Progenitor cell of endocrine pancreas (in vitro differentiated cells): ENCODE measurements at places on chromosomes 4 and X. TPM values are rescaled to one million over a fixed set of nuclear protein-coding genes. Genes with fewer than 3 reads are reported as not detected.

DNA sequence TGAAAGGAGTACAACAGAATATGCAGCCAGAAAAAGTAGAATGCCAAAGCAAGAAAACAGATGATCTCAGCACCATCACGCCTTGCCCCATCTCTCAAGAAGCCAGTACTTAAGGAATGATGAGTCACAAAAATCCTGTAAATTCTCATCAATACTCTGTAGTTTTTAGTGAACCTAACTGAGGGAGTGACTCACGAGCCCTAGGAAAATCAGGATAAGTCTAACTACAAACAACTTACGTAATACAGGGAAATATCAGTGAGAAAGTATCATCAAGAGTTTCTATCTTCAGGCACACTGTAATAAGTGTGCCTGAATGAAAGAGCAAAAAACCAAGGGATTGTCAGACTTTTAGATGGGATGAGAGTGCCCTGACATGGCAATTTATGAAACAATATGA is 644.4 kb downstream of the STPG2 start:
- DNase-seq = no peak

DNA sequence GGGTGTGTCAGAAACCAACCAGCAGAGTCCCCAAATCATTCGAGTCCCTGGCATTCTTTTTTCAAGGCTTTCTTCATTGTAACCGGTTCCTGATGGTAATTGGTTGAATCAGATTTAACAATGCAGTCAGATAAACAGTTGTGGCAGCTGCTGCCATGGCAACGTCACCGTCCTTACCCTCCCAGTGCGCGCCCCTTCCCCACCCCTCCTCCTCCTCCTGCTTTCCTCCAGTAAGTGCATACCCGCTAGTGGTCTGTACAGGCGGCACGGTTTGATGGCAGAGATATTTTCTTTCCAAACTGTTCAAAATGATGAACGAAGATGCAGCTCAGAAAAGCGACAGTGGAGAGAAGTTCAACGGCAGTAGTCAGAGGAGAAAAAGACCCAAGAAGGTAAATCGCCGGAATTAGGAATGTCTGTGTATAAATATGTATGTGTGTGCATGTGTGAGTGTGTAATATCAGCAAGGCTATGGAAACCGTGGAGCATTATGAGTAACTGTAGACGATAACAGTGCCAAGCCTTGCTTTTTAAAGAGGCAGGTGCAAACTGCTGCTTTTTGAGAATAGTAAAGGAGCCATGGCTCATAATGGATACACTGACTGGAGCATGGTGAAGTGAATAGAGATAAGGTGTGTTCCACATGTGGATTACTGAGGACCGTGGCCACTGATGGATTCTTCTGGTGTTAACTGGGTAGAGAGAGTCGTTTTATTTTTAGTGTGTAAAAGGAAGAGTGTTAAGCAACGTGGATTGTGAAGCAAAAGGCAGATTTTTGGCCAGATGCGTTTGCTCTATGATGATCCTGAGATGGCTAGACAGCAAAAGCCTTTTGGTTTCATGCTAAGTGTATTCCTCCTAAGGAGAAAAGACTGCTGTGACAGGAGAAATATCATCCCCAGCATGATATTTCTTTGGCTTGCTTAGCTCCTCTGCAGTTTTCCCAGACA is at the start of gene ANK2:
ANK2 (plus strand) TSS at position 233 of the 950 bp plus-strand sequence; CDS start at position 309, 76 bp downstream.
- DNase-seq = peak; percentile 11

- no peak for DNase-seq
These were observed 15.2 kb downstream of the USP53 start for GRCh38 chr4:119227690-119228089.

DNA sequence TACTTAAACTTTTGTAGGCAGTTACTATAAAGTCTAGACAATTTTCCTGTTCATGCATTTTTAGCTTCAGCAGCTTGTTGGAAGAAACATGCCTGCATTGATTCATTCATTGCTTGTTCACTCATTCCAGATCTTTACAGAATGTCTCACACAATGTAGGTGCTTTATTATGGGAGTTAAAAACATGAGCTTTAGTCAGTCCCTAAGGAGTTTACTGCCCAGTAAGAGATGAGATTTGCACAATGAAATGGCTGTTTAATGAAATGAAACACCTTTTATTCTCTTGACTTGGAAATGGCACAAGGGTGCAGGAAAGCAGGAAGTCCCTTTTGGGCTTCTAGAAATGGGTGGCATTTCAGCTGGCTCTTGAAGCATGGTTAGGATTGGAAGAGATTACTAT is 2.9 kb downstream of the NOCT start:
- DNase-seq = no peak

DNA sequence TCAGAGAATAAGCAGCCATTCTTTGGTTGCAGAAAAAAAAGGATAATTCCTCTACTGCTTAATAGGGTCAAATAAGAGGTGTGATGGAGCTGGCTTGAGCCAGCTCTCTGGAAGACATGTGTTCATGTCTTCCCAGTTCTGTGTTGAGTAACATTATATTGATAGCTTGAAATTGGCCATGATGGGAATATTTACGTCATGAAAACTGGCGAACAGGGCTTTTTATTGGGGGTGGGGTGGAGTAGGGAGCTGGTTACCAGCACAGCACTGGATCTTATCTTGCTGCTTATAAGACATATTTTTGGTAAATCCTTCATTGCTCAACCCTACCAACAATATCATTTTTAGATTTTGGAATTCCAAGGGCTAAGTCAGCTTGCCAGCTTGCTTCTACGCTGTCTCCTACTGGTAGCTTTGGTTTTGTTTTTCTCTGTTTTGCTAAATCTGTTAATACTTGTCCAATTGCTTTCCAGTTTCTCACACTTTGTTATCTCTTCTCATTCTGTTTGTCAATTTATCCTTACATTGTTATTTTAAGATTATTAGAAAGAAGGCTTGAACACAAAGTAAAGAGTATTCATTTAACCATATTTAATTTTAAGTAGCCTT is 25.3 kb upstream of the GBA3 start:
- DNase-seq = no peak

GRCh38 chr4:169741569-169741968 is 16.2 kb downstream of the HPF1 start:
- DNase-seq = no peak

Gene NCAPG
- 17.9 and 22.0 TPM in 2 replicates for total RNA-seq

Gene CDX4
- not detected in 2 replicates for total RNA-seq

Gene TMEM144
- total RNA-seq = 11.9 and 15.4 TPM in 2 replicates

Gene OTUD6A
- total RNA-seq = not detected in 2 replicates

Gene ENPEP
- 1.4 and 1.7 TPM in 2 replicates for total RNA-seq

Gene JAKMIP1
- total RNA-seq = 0.89 and 0.93 TPM in 2 replicates

Gene VSIG1
- 67.9 and 85.3 TPM in 2 replicates for total RNA-seq

Gene GPM6B
- total RNA-seq = 20.4 and 21.8 TPM in 2 replicates

Gene RHOXF2B
- total RNA-seq = not detected in 2 replicates

Gene CDS1
- total RNA-seq = 21.6 and 22.2 TPM in 2 replicates
